ENCODE measurements at places on chromosomes 5 and 9.

DNA sequence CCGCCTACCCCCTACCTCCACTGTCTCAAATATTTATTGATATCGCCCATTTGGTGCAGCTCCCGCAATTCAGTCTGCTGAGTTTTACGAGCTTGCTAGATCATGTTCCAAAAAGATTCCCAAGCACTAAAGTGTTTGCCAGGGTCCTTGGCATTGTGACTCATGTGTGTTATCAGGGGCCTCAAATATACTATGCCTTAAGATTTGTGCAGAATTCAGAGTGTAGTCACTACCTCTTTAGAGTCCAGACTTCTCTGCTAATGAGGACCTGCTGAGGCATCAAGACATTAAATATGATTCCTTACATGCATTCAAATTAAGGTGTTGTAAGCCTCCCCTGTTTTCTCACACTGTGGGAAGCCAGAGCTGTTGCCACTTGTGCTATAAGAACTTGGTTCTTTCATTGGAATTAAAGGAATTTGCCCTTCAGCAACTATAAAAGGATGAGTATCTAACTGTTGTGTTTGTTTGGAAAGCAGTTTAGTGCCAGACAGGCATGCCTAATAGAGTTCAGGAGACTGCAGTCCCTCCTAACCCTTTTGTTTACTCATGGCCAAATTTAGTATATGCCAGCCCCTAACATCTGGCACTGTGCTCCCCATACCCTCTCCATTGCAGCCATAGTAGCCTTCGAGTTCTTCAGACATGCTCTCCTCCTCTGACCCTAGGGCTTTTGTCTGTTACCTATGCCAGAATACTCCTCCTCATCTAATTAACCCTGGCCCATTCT, 316.4 kb downstream of the NR3C1 start:
- DNase-seq: peak; percentile 35

DNA sequence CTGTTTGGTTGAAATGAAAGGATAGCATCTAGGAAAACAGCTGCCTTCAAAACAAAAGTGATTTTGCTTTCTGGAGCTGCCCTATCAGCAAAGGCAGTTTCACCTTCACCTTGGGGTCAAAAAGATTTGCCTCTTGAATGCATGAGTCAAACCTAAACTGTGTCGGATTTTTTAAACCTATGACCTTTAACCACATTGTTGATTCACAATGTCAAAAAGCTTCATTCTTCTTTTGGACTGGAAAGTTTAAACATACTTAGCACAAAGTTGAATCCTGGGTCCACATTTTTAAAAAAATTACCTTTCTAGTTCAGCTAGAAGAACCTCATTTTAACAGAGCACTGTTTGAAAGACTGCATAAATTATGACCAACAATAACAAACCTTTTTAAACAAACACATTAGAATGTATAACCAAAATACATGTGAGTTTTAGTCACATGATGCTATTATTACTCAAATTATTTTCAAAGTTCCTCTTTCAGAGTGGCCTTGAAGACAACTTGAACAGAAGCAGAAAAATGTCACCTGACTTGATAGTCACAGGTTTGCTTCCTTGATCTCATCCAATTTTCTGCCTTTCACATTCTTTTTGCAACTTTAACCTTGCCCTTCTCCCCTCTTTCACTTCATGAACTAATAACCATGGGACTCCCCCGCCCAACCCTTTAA, 109.7 kb upstream of the LHFPL2 start:
- peak; percentile 50 for DNase-seq

- no peak for DNase-seq
These were observed 75.7 kb downstream of the MED10 start for GRCh38 chr5:6302684-6303083.

GRCh38 chr5:133427121-133427777, 185.1 kb downstream of the FSTL4 start:
- DNase-seq: no peak

DNA sequence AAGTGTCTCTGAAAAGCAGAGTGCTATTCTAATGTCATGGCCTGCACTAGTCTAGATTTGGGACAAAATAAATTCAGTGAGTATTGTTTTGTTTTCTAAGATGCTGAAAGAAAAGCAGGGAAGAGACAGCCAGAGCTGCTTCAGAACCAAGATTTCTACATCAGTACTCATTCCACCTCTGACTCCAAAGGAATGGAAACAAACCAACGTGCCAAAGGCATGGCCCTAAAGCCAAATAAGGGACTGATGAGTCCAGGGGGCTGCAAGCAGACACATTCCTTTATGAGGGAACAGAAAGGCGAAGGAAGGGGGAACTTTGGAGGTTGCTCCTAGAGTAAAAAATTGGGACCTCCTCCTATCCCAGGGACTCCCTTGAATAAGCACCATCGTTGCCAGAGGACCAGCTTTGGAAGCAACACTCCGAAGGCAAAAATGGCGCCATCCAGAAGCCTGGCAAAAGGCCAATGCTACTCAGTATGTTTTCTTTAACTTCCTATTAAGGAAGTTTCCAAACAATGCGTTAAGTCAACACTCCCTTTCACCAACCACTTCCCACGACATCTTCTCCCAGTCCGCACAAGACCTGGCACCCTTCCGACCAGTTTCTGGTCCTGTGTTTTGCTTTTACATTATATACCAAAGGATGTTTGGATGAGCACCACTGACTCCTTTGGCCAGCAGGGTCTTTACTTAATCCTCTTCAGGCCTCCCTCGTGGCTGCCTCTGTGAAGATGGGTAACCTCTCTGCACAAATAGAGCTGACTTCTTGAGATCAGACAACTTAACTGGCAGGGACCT, 31.6 kb downstream of the ADAM19 start:
- DNase-seq: no peak

DNA sequence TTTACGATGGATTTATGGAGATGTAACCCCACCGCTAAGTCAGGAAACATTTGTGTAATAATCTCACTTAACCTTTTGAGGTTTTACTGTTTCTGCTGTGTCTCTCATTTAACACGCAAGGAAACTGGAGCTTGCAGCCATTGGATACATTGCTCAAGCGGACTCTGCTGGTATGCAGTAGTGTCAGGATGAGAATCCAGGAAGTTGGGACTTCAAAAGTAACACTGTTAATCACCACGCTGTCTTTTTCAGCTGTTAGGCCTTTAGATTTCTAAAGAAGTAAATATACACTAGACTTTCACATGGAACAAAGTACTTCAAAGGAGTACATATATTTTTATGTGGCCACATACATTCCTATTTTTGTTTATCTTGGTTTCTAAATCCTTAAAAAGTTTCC, 114.7 kb downstream of the LPAR1 start:
- no peak for DNase-seq

- no peak for DNase-seq
These were observed 9.1 kb downstream of the WWC1 start for GRCh38 chr5:168300326-168301182.
